ENCODE measurements at places on chromosomes 6 and 20.
A peak's percentile ranks its signal among the peaks of the same experiment; 100 is the strongest.

- ATAC-seq = no peak
These were observed 19.2 kb upstream of the LMBRD1 start for GRCh38 chr6:69816026-69816425.

DNA sequence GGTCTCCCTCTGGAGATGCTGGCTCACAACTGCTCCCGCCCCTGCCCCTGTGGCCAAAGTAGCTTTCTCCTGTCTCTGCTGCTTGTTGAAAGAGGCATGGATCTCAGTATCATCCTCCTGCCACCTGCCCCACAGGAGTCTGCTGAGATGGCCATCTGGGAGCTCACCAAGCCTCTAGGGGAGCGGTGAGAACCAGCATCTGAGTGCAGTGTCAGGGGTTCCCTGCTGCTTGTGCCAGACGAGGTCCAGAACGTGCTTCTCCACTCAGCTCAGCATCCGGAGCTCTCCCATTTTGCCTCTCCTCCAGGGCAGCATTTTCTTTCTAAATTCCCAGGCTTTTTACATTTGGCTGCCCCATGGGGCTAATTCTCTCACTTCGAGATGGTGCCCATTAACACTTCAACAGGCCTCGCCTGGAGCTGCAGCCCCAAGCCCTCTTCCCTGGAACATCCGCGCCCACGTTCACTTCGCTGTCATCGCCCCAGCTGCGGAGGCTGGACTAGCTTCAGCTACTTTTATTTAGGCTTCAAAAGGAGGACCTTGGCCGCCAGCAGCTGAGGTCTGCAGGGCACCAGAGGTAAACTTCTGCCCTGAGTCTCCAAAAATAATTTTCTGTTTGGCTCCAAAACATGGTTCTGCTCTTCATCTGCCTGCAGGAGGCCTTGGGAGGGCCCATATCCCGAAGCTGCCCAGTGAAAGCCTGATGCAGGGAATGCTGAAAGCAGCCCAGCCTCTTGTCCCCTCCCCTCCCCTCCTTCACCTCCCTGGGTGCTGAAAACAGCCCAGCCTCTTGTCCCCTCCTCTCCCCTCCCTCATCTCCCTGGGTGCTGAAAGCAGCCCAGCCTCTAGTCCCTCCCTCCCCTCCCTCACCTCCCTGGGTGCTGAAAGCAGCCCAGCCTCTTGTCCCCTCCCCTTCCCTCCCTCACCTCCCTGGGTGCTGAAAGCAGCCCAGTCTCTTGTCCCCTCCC lies 25.2 kb upstream of the MLN start:
- no peak for ATAC-seq

GRCh38 chr6:44567406-44567805 lies 179.9 kb downstream of the CDC5L start:
- ATAC-seq = no peak

DNA sequence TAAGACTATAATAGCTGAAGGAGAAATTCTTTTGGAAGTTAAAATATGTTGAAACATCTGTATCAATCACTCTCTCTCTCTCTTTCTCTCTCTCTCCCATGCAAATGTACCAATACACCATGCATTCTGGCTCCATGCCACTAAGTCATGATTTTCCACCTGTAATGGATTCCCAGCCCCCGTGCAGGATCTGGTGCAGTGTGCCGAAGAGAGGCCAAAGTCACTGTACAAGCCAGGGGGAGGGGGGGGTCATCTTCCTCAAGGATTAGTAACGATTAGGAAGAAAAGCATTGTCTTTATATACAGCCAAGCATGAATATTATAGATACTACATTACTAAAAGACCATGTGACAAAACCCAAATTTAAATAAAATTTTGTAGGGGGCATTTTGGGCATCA lies 725.1 kb downstream of the KIF16B start:
- no peak for ATAC-seq

GRCh38 chr6:16331384-16332174 lies 93.2 kb downstream of the GMPR start:
- ATAC-seq = peak; percentile 72

DNA sequence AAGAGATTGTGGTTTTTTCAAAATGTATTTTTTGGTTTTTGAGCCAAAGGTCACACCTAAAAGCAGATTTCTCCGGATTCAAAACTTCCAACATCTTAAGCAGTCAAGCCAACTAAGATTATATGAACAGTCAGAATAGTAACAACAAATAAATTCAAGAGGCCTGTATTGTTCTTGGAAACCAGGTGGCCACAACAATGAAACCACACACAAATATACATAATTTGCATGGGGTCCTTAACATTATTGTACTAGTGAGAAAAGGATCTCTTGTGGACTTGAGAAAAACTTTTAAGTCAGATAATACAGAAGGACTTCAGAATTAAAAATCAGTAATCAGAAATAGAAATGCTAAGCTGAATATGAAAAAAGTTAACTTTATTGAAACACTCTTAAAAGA lies 40.6 kb downstream of the NOL7 start:
- no peak for ATAC-seq

DNA sequence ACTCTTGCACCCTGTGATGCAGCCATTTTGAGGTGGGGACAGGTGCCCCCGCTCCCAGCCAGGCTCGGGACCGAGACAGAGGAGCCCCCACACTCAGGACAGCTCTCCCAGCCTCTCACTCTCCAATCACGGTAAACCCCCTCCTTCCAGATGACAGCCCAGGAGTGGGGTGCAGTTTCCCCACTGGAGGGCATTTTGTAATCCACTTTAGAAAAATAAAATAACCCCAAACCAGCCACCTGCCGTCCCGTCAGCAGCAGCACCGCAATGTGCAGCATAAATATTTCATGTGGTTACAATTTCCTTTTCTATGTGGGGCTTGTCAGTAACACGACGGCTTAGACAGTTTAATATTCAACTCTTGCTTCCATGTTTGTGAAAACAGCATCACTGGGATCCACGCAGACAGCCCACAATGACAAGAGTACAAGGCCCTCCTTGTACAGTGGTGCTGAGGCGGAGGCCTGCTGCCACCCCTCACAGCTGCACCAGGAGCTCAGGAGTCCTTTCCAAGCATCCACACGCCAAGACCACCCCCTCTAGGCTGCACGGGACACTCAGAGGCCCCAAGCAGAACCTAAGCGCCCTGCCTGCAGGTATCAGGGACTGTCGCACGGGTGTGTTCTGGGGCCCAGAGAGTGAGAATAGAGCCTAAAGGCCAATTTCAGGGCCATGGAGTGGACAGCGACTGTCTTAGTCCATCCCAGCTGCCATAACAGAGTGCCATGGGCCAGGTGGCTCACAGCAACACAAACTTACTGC lies 116.7 kb downstream of the JPH2 start:
- peak; percentile 17 for ATAC-seq

- ATAC-seq = peak; percentile 16
These were observed 247.0 kb downstream of the ATXN1 start for GRCh38 chr6:16514249-16514648.

DNA sequence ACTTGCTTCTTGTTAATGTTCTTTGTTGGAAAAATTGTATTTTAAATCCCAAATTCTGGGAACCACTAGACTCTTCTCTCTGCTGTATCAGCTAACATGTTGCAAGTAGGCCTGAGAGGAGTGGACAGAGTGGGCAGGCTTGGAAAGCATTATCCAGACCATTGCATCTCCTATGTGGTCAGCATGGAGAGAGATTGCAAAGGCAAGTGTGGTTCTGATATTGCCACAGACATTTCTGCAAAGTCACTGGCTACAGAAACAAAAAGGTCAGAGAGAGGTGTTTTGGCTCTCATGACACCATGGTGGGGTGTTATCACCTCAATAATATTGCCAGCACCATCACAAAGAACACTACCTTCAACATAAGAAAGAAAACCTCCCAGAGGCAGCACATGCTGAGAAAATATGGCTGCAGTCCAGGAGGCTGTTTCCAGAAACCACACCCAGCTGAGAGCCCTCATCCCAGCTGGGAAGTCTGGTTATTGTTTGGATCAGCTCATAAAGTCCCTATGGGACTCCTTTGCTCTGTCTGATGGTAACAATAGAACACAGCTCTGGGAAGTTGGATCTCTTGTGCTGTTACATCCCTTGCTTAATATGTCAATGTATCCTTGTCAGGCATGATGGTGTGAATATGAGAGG lies 78.2 kb upstream of the TBX18 start:
- ATAC-seq = no peak

DNA sequence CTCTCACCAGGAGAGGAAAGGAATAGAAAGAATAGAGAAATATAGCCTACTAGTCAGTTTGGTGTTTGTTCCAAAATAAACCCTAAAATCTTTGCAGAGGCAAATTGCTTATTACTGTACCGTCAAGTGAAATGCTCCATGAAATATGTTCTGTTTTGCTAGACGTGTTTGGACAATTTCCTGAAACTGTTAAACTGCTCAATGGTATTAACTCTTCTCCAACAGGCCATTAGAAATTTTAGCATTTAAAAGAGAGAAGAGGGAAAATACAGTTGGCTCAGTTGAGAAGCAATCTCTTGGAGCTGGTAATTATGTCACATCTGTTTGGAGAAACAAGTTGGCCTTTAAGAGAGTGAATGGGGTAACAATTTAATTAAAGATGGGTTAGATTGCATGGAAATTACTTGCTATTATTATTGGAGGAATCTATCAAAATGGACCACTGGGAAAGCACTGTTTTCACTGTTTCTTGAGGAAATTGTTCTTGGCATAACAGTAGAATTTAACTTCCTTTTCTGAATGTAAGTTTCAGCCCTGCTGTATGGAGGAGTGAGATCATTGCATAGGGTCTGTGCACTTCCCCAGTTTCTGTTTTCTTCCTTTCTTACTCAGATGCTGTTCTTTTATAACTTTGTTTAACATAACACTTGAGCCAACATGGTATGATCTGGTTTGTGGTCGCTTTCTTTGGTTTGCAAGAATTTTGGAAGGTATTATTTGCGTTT lies 373.6 kb downstream of the PLCB1 start:
- no peak for ATAC-seq

DNA sequence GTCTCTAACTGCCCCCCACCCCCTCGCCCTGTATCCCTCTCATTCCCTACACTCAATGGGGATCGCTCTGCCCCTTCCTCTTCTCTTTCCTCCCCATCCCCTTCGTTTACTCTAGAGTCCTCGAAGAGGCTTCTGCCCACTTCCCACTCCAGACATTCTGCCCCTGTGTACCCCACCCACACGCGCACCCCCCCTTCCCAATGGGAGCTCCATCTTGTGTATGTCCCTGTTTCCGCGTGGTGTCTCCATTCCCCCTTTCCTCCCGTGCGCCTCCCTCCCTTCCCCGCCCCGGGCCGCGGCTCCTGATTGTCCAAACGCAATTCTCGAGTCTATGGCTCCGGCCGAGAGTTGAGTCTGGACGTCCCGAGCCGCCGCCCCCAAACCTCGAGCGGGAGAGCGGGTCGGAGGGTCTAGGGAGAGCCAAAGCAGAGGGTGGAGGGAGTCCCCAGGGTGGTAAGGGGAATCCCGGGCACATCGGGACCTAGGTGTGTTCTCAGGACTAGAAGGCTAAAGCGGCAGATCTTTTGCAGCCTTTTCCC lies 679 bp upstream of the RING1 start:
- ATAC-seq = no peak

DNA sequence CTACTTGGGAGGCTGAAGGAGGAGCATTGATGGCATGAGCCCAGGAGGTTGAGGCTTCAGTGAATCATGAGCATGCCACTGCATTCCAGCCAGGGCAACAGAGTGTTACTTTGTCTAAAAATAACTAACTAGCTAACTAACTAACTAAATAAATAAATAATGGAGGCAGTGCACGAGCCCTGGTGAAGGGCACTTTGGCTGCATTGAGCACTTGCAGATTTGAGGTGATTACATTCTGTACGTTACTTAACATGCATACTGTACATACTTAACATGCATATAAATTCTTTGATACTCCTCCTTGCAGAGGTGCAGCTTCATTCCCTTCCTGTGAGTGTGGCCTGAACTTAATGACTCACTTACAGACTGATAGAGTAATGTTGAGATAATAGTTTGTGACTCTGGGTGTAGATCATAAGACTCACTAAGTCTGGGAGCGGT lies 10.7 kb downstream of the HLA-A start:
- ATAC-seq = peak; percentile 75

DNA sequence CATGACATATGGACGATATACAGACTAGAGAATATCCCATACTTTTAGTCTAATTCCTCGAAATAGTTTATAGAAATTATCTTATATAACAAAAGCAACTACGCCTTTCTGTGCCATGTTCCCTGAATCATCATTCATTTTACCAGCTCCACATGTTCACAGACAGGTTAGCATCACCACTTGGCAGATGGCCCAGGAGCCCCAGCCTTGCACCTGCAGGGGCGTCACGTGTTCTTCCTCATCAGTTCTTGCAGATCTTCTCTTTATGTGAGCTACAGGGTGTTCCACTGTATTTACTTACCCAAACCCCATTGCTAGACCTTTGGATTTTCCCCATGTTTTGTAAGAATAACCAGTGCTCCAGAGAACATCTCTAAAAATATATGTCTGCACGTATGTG lies 12.6 kb upstream of the BNIP5 start:
- peak; percentile 56 for ATAC-seq

DNA sequence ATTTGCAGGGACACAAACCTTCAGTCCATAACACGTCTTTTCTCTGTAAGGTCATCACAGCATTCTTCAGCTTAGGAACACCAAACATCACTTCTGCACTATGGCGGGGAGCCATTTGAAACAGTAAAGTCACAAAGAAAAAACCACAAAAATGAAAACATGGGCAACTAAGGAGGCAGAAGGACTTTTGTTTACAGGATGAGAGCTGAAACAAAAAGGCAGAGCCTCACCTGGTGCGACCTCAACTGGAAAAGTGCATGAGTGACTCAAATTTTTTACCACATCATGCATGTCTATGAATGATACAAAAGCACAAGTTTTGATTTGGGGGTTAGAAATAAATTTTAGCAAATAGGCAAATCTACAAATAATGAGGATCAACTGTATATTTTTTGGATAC lies 68.2 kb upstream of the TNFAIP3 start:
- ATAC-seq = no peak

GRCh38 chr20:10925767-10926166 lies 252.0 kb upstream of the JAG1 start:
- ATAC-seq = no peak

DNA sequence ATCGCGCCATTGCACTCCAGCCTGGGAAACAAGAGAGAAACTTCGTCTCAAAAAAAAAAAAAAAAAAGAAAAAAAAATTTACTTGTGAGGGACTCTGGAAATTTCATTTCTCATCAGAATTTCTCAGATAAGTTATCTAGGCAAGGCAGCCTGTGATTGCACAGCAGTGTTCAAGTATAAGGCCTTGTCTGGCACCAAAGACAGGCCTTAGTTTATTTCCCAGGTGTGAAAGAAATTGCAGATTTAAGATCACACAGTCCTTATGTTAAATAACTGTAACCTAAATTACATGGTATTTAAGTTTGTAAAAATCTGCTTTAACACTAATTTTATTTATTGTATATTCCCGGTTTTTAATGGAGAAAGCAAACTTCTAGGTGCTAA lies 34.8 kb downstream of the HFE start:
- no peak for ATAC-seq

Data from esophagus mucosa (tissue), 1 donor.